ENCODE measurements at places on chromosomes 1 and 21. TPM values are rescaled to one million over a fixed set of nuclear protein-coding genes. Genes with fewer than 3 reads are reported as not detected.

The S100A8 gene
- 4.4 TPM for polyA plus RNA-seq

The CDA gene
- 5.3 TPM for polyA plus RNA-seq

The RCAN3 gene
- 11.5 TPM for polyA plus RNA-seq

GRCh38 chr1:9894115-9894514, 16.0 kb downstream of the CTNNBIP1 start:
- no peak for DNase-seq

GRCh38 chr1:7857000-7857399, 4.1 kb upstream of the UTS2 start:
- no peak for DNase-seq
